Fibroblast of lung (primary cell): ENCODE measurements at places on chromosomes 16 and 17.

DNA sequence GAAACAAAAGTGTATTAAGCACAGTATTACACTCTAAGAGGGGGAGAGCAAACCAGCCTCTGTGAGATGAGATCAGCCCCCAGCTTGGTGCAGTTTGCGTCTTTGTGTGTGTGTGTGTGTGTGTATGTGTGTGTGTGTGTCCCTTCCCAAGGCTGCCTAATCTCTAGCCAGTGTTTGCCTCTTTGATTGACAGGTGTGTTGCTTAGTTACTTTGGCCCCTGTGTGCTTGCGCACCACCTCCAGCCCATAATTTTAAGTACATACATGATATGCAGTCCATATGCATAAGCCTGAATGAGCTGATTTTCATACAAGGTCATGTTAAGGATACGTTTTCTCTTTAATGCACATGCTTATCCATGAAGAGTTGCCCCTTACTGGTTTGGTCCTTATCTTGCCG lies 2.1 kb upstream of the KRTAP3-2 start:
- no peak for DNase-seq

GRCh38 chr16:31186176-31186575 lies 6.2 kb downstream of the FUS start:
- no peak for DNase-seq

DNA sequence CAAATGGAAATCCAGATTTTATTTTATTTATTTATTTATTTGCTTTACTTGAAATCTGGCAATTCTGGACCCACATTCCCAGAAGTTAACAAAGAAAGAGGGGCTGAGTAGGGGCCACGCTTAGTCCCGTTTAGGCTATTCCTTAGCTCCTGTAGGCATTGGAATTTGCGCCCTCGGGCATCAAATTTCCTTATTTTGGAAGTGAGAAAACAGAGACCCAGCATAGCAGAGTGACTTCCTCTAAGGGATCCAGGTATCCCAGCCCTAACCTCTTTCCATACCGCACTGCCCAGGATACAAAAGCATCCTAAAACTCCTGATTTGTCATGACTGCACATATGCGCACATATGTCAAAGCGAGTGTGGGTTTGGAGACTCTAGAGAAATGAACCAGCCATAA lies 19.0 kb upstream of the SMG1 start:
- no peak for DNase-seq

DNA sequence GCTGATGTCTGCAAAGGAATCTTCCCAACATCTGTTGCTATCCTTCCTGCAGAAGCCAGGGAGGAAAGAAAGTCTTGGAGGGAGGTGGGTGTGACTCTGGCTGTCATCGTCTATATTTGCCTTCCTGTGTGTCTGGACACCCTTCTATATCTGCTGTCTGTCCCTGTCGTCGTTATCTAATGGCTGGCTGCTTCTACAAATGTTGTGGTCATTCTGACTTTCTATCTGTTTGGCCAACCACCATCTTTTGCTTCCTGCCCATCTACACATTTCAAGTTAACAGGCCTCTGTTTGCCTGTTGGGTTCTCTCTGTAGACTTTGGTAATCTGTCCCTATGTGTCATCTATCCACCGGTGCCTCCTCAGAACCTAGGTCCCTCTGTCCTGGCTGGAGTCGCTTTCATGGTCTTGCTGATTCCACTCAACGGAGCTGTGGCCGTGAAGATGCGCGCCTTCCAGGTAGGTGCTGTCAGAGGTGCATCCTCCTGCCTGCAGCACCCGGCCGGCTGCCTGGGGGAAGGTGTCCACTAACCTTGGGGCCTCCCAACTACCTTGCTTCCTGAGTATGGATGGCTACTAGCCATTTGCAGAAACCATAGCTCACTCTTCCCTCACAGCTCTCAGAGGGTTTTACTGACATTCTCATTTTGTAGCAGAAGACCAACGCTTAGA lies 30.2 kb downstream of the ABCC3 start:
- no peak for DNase-seq

- DNase-seq, result no peak
Measured at GRCh38 chr17:80393241-80393890, 21.6 kb upstream of the ENDOV start.

DNA sequence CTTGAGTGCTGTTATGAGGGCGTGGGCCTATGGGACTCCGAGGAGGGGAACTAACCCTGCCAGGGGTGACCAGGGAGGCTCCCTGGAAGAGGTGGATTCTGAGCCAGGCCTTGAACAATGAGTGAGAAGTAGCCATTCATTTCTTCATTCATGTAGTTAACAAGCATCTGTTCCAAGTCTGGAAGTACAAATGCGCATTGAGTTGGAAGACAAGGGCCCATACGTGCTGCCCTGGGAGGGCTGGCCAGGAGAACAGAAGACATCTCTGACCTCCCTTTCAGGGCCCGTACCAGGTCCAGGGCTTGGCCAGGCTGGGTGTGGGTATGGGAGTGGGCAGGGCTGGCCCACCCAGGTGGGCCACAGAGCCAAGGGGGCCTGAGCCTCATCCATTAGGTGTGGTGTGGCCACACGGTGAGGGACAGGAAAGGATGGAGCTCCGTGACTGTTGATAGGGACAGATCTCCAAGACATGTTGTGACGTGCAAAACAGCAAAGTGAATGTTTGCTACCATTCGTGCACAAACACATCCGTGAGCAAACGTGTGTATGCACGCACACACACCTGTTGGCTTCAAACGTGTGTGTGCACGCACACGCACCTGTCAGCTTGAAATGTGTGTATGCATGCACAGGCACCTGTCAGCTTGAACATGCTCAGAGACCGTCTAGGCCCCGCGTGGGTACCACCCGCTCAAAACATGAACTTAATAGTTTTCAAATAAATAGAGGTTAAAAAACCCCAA lies 46.8 kb downstream of the ZDHHC7 start:
- DNase-seq, result no peak

GRCh38 chr16:54655121-54655590 lies 275.5 kb upstream of the IRX5 start:
- peak; percentile 49 for DNase-seq

DNA sequence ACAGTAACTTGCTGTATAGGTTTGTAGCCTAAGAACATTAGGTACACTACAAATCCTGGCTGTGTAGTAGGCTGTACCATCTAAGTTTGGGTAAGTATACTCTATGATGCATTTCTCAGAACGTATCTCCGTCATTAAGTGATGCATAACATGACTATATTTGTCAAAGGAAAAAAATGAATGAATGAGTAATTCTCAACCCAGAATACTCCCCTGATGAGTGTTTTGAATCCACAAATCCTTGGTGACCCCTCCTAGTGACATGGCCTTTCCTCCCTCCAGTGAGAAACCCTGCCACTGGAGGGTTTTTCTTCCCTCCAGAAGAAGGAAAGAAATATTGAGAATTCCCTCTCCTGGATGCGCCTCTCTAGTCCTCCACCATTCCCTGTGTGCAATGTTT lies 24.0 kb upstream of the SALL1 start:
- DNase-seq, result peak; percentile 43

GRCh38 chr16:9647981-9648701 lies 534.1 kb downstream of the GRIN2A start:
- DNase-seq, result no peak

DNA sequence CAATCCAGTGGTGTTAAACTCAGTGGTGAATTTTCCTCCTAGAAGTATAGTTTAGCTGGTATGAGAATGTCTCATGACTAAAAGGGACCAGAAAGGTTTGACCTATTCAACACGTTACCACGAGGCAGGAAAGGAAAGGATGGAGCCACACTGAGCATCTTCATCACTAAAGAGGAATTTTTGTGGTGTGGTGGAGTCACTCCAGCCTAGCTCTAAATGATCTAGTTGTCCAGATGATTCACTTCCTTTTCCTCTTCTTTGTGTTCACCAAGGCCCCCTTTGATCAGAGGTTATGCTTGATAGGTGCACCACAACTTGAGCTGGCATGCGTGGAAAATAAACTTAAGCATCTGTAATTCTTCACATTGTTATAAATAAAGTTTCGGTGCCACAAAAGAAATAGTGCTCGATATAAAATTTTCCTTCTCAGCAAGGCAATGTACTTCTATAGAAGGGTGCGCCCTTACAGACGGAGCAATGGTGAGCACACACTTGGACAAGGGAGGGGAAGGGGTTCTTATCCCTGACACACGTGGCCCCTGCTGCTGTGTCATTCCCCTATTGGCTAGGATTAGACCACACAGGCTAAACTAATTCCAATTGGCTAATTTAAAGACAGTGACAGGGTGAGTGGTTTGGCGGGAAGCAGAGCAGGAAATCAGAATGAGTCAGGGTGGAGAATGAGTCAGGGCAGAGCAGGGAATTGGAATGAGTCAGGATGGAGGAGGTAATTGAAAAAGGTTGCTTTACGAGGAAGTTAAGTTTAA lies 254.6 kb downstream of the HS3ST3A1 start:
- peak; percentile 99 for DNase-seq

DNA sequence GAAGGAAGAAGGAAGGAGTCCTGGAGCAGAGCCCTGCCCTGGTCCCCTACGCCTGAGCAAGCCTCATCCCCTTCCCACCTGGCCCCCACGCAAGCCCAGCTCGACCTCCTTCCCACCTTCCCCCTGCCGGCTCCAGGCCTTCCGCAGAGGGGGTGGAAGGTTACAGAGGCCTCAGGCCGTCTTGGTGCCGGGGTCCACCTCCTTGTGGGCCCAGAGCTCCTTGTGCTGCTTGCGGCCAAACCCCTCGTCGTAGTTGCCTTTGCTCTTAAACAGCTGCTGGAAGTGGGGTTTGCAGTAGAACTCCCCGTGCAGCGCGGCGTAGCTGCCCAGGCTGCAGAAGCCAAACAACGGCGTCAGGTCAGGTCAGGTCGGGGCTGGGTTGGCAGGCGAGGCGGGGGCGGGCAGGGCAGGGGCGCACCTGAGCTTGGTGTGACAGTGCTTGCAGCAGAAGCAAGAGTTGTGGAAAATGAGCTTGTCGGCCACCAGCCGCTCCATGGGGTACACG lies 1.5 kb downstream of the LIMD2 start:
- DNase-seq, result no peak

GRCh38 chr16:82630219-82630618 lies 3.5 kb downstream of the CDH13 start:
- peak; percentile 34 for DNase-seq

- no peak for DNase-seq
Measured at GRCh38 chr17:1769822-1770477, 8.1 kb downstream of the SERPINF1 start.

DNA sequence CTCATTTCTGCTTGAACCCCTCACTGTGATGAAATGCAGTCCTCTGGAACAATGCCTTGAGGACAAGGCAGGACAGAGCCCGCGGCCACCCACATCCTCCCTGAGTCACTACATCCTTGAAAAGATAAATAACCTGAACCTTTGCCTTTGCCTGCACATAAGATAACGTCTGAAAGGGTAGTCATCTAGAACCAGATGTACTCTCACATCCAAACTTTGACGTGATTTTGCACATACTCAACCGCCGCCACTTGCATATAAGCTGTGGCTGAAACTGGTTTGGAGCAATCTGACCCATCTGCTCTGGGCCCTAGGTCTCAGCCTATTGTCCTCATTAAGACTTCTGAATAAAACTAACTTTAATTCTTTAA lies 252.1 kb downstream of the PHKB start:
- peak; percentile 83 for DNase-seq

GRCh38 chr16:17204206-17204605 lies 266.6 kb downstream of the XYLT1 start:
- DNase-seq, result no peak

- DNase-seq, result no peak
Measured at GRCh38 chr16:27188633-27189032, 14.7 kb upstream of the KDM8 start.

GRCh38 chr16:24522751-24523150 lies 16.6 kb upstream of the RBBP6 start:
- DNase-seq, result no peak

DNA sequence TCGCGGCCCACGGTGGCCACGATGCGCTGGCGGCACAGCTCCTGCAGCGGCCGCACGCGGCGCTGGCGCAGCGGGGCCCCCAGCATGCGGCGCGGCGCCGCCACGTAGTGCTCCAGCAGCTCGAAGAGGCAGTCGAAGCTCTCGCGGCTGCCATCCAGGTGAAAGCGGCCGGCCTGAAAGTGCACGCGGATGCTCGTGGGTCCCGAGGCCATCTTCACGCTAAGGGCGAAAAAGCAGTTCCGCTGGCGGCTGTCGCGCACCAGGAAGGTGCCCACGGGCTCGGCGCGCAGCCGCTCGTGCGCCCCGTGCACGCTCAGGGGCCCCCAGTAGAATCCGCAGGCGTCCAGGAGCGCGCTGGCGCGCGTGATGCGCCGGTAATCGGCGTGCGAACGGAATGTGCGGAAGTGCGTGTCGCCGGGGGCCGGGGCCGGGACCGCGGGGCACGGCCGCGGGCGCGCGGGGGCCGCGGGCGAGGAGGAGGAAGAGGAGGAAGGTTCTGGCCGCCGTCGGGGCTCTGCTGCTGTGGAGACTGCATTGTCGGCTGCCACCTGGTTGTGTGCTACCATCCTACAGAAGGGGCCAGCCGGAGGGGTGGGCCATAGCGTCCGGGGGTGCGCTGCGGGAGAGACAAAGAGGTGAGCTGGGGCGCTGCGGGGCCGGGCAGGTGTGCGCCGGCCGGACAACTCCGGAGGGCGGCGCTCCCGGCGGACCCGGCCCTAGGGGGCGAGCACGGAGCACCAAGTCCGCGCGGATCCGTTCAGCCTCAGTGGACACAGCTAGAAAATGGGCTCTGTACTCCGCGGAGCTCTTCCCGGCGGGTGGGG lies 879 bp downstream of the SOCS1 start:
- peak; percentile 69 for DNase-seq

- no peak for DNase-seq
Measured at GRCh38 chr16:66524601-66525164, 25.2 kb downstream of the TK2 start.

- no peak for DNase-seq
Measured at GRCh38 chr17:75472119-75472518, 15.7 kb downstream of the TMEM94 start.

DNA sequence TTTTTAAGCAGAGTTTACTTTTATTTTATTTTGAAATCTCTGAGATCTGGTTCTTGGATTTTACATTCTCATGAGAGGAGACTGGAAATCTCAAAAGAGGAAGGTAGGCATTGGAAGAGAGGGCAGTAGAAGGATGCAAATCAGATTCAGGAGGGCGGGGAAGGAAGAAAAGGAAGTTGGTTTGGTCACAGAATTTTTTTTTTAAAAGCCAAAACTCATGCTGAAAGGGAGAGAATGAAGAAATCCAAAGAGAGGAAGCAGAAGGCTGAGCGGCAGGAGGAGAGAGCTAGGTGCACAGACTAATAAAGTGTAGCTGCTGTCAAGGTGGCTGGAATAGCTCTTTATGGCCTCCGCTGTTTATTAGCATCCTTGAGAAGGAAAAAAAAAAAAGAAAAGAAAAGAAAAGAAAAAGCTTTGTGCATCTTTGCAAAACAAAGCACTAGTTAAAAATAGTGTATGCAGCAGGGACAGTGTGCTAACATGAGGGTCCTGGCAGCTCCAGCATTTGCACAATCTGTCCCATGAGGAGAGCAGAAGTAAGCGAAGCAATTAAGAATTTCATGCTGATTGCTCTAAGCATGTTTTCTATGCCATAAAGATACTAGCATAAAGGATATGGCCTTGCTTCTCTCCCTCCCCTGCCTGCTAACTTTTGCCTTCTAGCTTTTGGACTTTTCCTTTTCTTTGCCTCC lies 194.2 kb downstream of the ZFHX3 start:
- DNase-seq, result no peak
